ENCODE measurements at places on chromosomes 6 and 20.

- DNase-seq: no peak
These were observed 23.9 kb upstream of the ASXL1 start for GRCh38 chr20:32333988-32334885.

DNA sequence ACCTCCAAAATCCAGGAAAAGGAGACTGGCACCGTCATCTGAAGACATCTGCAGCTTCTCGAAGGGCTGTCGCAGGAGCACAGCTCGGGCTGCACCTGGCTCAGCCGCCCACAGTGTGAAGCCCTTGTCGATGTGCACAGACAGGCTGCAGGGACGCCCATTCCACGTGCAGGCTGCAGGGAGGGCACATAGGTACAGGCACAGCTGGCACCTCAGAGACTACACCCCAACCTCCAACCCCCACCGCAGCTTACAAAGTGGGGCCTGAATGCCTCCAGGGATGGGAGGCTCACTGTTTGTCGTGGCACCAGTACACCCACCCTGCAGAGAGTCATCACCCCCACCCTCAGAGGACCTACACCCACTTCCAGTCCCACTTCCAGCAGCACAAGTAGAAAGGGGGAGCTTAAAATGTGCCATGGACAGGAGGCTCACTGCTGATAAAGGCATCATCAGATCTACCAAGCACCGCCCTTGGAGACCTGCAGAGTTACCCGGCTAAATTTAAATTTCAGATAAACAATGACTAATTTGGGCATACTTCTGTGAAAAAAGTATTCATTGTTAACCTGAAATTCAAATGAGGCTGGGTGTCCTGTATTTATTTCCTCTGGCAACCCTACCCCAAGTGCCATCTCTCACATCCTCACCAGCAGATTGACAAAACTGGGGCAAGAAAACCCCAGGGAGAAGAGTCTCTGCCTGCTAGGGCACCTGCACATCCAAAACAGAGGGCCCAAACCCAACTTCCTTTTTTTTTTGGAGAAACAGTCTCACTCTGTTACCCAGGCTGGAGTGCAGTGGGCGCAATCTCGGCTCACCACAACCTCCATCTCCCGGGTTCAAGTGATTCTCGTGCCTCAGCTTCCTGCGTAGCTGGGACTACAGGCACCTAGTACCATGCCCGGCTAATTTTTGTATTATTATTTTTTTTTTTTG lies 7.7 kb upstream of the CDK5RAP1 start:
- DNase-seq: no peak

DNA sequence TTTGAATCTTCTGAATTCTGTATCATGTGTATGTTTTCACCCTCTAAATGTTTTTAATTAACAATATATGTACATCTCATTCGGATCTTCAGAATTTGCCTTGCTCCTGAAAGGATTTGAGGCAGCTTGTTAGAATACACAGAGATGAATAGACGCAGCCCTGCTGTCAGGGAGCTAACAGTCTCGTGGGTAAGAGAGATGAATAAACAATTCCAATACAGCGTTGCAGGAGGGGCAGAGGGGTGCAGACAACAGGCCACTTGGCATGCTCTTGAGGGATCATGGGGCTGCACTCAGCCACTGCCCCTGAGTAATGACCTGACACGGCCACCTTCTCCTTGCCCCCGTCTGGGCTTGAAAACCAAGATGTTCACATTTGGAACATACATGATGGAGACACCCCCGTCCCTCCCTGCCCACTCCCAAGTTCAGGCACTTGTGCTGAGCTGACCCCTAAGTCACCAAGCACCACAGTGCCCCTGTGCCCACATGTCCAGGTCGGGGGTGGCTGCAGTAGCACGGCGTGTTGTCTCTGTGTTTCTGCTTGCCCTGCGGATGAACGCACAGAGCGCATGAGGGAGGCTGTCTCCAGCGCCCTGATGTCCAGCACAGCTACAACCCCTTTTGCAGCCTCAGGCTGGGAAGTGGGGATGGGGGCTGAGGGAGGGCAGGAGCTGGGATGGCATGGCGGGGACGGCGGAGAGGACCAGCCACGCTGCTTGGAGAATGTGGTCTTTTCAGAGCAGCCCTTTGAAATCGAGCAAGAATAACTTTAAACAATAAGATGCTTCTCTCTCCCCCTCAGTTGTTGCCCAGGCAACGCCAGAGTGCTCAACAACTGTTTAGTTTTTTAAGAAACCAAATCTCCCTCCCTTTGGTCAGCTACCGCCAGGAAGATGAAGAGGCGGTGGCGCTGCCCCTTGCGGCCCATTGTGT lies 33.0 kb upstream of the CDH22 start:
- DNase-seq: no peak

DNA sequence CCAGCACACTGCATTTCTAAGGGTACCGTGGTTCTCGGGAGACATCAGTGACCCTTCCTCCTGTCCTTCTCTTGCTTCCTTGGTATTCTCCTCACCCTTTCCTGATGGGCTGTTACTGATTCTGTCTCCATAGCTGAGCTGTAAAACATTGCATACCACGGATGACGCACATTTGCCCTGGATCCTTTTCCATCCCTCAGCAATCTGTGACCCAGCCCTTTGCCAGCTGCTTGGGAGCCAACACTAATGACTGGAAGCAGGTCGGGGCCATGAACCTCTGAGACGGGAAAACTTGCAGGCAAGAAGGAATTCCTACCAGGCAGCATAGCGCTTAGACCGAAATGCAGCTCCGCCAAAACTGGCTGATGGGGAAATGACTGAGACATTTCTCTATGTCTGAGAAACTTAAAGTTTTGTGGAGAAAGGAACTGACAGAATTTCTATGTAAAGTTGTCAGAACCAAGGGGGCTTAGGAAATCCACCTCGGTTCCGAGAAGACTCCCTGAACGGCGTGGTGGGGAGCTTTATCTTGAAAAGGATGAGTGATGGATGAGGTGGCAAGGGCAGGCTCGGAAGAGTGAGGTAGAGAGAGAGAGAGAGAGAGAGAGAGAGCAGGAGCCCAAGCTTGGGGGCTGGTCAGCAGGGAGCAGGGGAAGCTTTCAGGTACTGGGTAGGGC lies 19.2 kb downstream of the TUBB2B start:
- DNase-seq: peak; percentile 88

DNA sequence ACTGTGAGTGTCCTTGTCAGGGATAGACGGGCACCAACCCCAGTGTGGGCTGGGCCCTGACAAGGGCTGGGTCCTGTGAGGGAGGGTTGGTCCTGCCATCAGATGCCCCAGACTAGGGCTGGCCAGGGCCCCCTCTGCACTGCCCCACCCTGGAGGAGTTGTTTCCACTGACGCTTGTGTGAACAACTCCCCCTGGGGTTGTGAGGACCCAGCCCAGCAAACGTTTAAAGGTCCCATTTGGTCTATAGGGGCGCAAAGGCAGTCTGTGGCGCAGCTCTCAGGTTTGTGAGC lies 104.1 kb downstream of the BMP7 start:
- no peak for DNase-seq

- DNase-seq: peak; percentile 23
These were observed 35.9 kb downstream of the LAMA2 start for GRCh38 chr6:128918886-128919285.

- DNase-seq: no peak
These were observed 79.8 kb downstream of the QKI start for GRCh38 chr6:163494279-163494727.

- DNase-seq: no peak
These were observed 134.8 kb upstream of the INSM1 start for GRCh38 chr20:20233041-20233514.

DNA sequence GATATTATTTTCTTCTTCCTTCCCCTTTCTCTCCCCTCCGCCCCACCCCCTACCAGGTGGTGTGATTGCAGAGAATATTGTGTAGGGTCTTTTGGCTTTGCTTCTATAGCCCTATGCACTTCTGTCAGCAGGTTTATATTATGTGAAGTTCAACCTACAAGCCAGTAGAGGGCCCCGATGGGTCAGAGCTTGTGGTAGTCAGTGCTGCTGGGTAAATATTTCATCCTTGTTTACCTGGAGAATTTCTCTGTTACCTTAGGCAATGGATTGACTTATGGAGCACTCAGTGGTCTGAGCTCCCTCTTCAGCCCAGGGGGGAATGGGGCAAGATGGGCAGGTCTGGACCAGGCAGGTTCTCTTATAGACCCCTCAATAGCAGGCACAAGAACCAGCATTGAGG lies 720.9 kb downstream of the GRIK2 start:
- no peak for DNase-seq

DNA sequence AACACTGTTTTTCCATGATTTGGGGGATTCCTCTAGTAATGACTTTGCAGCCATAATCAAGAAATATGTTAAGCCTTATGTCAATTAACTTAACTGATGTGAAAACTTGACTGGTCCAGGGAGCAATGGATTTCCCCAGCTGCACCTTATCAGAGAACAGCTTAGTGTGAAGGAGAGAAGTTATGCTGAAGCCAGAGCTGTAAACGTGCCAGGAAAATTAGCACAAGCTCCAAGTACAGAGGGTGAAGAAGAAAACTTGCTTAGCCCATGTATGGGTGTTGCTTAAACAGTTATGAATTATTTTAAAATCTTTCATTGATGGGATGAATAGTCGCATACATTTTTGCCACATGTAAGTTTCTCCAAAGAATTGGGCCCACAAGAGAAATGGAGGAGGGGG lies 214.9 kb upstream of the RNF217 start:
- DNase-seq: no peak

- DNase-seq: no peak
These were observed 45.4 kb upstream of the SPTLC3 start for GRCh38 chr20:12963416-12963815.

- DNase-seq: no peak
These were observed 104.0 kb downstream of the VEGFA start for GRCh38 chr6:43873806-43874714.

GRCh38 chr6:40082278-40083043 lies 148.2 kb upstream of the MOCS1 start:
- DNase-seq: no peak

GRCh38 chr6:169452117-169452868 lies 198.6 kb upstream of the THBS2 start:
- DNase-seq: peak; percentile 61

DNA sequence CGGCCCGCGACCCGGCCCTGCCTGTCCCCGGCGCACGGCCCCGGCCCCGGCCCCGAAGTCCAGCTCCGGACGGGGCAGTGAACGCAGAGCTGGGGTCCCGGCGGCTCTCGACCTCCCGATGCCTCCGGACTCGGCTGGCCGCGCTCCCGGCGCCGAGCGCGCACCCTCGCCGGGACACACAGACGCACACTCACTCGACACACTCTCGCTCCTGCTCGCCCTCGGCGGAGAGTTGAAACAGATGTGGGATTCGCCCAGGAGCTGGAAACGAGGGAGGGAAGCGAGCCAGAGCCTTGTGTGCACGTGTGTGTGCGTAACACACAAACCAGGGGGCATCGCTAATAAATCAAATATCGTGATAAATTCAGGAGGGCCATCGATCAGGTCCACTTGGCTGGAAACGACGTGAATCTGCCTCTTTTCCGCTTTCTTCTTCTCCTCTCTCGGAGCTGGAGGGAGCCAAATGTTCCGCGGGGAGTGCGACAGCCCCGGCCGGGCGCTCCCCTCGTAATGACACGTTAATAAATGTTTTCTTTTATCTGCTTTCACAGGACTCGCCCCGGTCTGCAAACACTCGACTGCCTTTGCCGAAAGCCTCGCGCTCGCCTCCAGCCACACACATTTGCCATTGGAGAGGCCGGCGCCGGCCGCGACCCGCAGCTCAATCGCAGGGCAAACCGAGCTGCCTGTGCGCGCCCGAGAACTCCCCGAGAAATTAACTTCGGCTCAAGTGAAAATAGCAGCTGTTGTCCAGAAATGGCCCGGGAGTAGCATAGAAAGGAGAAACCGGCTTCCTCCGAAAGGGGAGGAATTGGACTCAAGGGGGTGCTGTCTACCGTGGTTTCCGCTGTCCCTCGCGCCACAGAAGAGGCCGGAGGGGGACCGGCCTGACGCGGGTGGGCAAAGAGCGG lies 828 bp upstream of the SULF2 start:
- peak; percentile 81 for DNase-seq

DNA sequence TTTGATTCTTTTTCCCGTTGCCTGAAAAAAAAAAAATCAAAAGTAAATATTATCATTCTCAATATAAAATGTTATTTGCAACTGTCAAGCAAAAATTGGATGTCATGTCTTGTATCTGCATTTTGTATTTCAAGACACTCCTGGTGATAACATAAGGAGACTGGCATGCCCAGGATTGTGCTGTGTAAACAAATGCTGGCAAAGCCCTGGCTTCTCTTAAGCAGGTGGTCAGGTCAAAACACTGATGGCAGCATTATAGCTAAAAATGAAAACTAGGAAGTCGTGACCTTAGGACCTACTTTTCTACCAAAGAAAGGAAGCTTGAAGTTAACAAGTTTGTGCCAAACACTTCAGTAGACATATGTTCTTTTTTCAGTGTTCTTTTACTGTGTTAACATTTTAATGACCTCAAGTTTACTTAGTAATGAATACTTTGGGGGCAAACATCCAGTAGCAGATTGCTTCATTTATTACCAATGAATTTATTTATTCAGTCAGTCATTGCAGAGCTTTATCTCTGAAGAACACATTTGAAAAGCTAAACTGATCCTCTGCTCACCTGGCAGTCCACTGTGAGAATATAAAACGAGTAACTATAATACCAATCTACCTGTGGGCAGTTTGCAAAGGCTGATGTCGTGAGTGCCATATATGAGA lies 243.1 kb upstream of the FLRT3 start:
- DNase-seq: no peak

DNA sequence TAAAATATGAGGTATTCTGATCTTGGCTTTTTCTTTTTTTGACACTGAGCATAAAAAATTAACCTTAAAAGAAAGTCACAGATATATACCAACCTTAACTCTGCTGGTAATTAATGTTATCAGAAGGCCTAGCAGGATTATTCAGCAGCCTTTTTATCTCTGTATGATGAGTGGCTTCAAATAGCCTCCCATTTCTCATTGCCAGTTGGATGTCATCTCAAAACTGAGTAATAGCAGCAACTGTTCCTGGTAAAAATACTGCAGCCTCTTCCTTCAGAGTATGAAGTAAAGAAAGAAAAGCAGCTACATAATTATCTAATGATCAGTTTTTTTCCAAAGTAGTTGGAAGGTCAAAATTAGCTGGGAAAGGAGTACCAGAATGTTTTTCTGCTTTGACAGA lies 24.9 kb upstream of the HDGFL1 start:
- DNase-seq: no peak

DNA sequence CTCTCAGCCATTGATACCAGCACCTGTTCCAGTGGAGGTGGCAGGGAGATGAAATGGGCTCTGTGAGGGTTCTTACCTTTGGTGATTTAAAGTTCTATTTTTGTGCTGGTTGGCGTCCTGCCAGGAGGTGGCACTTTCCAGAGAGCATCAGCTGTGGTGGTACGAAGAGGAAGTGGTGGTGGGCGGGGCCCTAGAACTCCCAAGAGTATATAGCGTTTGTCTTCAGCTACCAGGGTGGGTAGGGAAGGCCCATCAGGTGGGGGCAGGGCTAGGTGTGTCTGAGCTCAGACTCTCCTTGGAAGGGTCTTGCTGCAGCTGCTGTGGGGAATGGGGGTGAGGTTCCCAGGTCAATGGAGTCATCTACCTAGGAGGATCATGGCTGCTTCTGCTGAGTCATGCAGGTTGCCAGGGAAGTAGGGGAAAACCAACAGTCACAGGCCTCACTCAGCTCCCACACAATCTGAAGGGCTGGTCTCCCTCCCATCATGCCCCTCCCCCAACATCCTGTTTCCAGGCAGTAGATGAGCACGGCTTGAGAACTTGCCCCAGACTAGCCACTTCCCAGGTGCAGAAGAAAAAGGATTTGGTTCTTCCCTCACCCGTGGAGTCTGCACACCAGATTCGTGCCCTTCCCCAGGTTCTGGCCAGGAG lies 46.6 kb downstream of the MOXD1 start:
- no peak for DNase-seq
